ENCODE measurements at places on chromosomes 3 and 15.

DNA sequence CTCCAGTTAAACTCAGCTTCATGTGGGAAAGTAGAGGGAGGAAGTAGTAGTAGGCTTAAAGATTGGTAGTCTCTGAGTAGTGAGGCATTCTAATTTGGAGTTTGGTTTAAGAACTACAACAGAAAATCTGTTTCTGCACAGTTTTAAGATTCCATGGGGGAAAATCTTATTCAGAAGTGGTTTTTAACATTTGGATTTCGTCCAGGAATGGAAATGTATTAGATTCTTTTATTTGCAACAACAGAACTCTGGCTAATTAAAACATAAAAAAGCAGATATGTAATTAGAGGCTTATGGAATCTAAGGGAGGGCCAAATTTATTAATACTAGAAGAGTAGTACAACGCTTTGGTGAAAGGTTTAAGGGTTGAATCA lies 36.0 kb downstream of the NECTIN3 start:
- DNase-seq = no peak

DNA sequence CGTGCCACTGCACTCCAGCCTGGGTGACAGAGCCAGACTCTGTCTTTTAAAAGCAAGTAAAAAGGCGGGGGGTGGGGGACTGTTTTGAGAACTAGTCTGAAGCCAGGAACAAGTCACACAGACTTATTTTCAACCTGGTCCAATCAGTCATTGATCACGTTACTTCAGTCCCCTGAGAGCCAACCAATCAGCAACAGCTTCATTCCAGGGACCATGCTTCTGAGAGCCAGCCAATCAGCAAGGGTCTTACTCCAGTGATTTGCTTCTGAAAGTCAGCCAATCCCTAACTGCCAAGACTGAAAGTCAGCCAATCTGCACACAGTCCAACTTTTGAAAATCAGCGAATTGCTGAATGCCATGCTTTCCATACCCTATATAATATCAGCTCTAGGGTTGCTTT lies 48.6 kb upstream of the C15orf39 start:
- DNase-seq = no peak

- DNase-seq = no peak
Measured at GRCh38 chr3:158159714-158160113, 49.8 kb downstream of the RSRC1 start.

- no peak for DNase-seq
Measured at GRCh38 chr15:68374168-68374745, 57.7 kb downstream of the ITGA11 start.

- no peak for DNase-seq
Measured at GRCh38 chr3:177196456-177197040, 734 bp downstream of the TBL1XR1 start.

DNA sequence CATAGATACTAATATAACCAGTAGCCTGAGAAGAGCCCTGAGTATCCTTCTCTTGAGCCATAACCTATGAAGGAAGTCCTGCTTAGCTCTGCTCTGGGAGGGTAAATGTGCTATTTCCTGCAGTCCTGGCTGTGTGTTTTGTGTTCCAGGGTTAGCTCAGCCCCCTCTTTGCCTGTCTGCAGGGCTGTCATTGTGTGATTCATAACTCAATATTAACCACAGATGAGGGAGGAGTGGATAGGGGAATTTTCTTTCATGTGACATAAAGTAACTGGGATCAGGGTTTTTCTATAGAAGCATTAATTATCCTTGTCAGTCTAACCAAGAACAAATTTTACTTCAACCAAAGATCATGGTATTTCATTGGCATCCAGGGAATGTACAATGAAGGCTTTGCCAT lies 183.3 kb upstream of the ZBTB20 start:
- no peak for DNase-seq

- DNase-seq = no peak
Measured at GRCh38 chr3:78140866-78141265, 1101.0 kb downstream of the ROBO2 start.

All from omental fat pad (tissue), 4 donors.